A549 treated with ZK216348 at 1 μM for 4 hours (cell line): ENCODE measurements at places on chromosomes 1 and 21. TPM values are rescaled to one million over a fixed set of nuclear protein-coding genes. Genes with fewer than 3 reads are reported as not detected.

Gene CNR2
- not detected in 5 replicates for total RNA-seq

Gene OR2T11
- total RNA-seq = not detected in 5 replicates

Gene A3GALT2
- not detected in 5 replicates for total RNA-seq

Gene COPA
- total RNA-seq = 76.9 to 94.9 TPM (median 83.2 TPM) in 5 replicates

Gene DNALI1
- total RNA-seq = 0.30 TPM in 1 of 5 replicates, not detected in the others

Gene ASTN1
- not detected in 5 replicates for total RNA-seq

Gene TNFSF4
- 0.04 to 0.09 TPM (median 0.05 TPM) in 3 of 5 replicates, not detected in the others for total RNA-seq

Gene CR1
- total RNA-seq = not detected in 5 replicates

Gene NPHP4
- 3.2 to 6.1 TPM (median 5.5 TPM) in 5 replicates for total RNA-seq

Gene PLA2G2F
- total RNA-seq = not detected in 5 replicates

Gene CD160
- total RNA-seq = not detected in 5 replicates

Gene OR2L3
- total RNA-seq = not detected in 5 replicates

Gene NBPF6
- 0.26 TPM in 1 of 5 replicates, not detected in the others for total RNA-seq

Gene DMRTA2
- total RNA-seq = 0.09 to 0.22 TPM (median 0.18 TPM) in 5 replicates

Gene SLC37A1
- 2.6 to 4.1 TPM (median 3.8 TPM) in 5 replicates for total RNA-seq

Gene STRIP1
- 10.8 to 14.4 TPM (median 13.3 TPM) in 5 replicates for total RNA-seq

Gene SDF4
- 84.0 to 148 TPM (median 137 TPM) in 5 replicates for total RNA-seq

Gene FRRS1
- 1.1 to 2.2 TPM (median 1.6 TPM) in 5 replicates for total RNA-seq

Gene VPS26C
- total RNA-seq = 26.0 to 37.9 TPM (median 32.1 TPM) in 5 replicates

Gene TRAF3IP3
- total RNA-seq = not detected in 5 replicates

Gene F13B
- 0.14 to 0.38 TPM in 2 of 5 replicates, not detected in the others for total RNA-seq

Gene FNDC10
- 3.9 to 9.9 TPM (median 8.5 TPM) in 5 replicates for total RNA-seq

Gene FCN3
- total RNA-seq = not detected in 5 replicates

Gene INAVA
- total RNA-seq = 34.8 to 46.7 TPM (median 43.8 TPM) in 5 replicates

Gene TAGLN2
- 993 to 1,093 TPM (median 1,041 TPM) in 5 replicates for total RNA-seq

Gene PADI4
- not detected in 5 replicates for total RNA-seq

Gene USP24
- 12.2 to 17.1 TPM (median 13.6 TPM) in 5 replicates for total RNA-seq

Gene PCAT6
- 1.4 to 5.4 TPM (median 4.3 TPM) in 5 replicates for total RNA-seq

Gene IL22RA1
- 4.6 to 7.3 TPM (median 5.2 TPM) in 5 replicates for total RNA-seq

Gene S100A3
- 86.7 to 117 TPM (median 103 TPM) in 5 replicates for total RNA-seq

Gene FMN2
- 3.2 to 7.0 TPM (median 5.4 TPM) in 5 replicates for total RNA-seq

Gene HPCAL4
- 0.19 to 0.36 TPM (median 0.26 TPM) in 5 replicates for total RNA-seq

Gene TFF2
- not detected in 5 replicates for total RNA-seq

Gene NBPF4
- total RNA-seq = 0.08 to 0.14 TPM (median 0.13 TPM) in 4 of 5 replicates, not detected in the other

Gene FMO3
- not detected in 5 replicates for total RNA-seq

Gene SLC2A5
- total RNA-seq = 0.13 to 0.48 TPM (median 0.25 TPM) in 4 of 5 replicates, not detected in the other

Gene UBL4B
- total RNA-seq = not detected in 5 replicates

Gene CDCA8
- 44.6 to 52.4 TPM (median 46.6 TPM) in 5 replicates for total RNA-seq

Gene FCRL1
- not detected in 5 replicates for total RNA-seq

Gene CHI3L1
- total RNA-seq = 0.18 TPM in 1 of 5 replicates, not detected in the others
